ENCODE measurements at places on chromosomes 2 and 18.

- DNase-seq = no peak
Observed at GRCh38 chr2:48620604-48621003, 2.9 kb downstream of the GTF2A1L start.

- no peak for DNase-seq
Observed at GRCh38 chr2:219570194-219570923, 980 bp downstream of the OBSL1 start.

DNA sequence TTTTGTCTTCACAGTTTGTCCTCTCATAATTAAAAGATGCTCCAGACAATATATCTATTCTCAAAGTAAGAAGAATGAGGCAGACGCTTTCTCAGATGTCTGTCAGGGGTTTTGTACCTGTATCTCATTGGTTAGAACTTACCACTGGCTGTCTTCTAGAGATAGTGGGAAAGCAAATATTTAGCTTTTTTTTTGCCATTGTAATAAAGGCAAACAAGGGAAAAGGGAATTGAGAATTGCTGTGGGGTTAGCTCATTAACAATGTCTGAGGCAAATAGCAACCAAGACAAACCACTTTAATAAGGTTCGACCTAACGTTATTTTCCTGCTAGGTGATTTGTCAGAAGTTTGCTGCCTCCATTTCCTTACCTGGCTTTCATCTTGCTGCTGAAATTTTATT is 30.0 kb downstream of the ZNF638 start:
- DNase-seq = no peak

DNA sequence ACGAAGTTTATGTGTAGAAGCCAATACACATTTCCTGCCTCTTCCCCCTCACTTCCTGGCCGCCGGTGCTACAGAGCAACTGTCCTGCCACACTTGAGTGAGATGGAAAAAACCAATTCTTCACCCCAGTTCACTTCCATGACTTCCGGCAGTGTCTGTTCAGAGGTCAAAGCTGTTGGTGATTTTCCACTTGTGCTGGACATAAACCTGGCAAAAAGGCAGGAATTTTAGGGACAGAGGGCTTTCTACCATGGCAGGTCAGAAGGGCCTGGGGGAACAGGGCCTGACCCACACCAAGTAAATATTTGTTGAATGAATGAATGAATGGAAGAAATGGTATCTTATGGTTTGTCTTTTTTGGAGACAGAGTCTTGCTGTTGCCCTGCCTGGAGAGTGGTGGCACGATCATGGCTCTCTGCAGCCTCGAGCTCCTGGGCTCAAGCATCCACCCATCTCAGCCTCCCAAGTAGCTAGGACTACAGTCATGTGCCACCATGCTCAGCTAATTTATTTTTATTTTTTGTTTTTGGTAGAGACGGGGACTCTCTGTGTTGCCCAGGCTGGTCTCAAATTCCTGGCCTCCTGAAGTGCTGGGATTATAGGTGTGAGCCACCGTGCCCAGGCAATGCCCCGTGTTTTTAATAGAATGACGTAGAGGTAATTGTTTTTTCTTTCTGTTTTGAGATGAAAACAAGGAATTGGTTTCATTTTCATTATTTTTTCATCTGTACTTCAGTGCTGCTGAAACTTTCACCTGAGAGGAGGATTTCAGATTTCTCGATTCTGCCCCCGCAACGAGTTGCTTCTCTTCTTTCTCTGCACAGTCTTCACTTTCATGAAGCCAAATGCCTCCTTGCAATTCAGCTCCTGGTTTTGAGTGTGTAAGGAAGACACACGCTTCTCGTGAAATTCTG is 48.0 kb upstream of the LPIN2 start:
- no peak for DNase-seq

GRCh38 chr2:207269038-207269437 is 103.3 kb upstream of the KLF7 start:
- DNase-seq = no peak

- no peak for DNase-seq
Observed at GRCh38 chr2:3413697-3414096, 34.2 kb downstream of the TRAPPC12 start.

- no peak for DNase-seq
Observed at GRCh38 chr18:32896776-32897547, 124.1 kb upstream of the KLHL14 start.

DNA sequence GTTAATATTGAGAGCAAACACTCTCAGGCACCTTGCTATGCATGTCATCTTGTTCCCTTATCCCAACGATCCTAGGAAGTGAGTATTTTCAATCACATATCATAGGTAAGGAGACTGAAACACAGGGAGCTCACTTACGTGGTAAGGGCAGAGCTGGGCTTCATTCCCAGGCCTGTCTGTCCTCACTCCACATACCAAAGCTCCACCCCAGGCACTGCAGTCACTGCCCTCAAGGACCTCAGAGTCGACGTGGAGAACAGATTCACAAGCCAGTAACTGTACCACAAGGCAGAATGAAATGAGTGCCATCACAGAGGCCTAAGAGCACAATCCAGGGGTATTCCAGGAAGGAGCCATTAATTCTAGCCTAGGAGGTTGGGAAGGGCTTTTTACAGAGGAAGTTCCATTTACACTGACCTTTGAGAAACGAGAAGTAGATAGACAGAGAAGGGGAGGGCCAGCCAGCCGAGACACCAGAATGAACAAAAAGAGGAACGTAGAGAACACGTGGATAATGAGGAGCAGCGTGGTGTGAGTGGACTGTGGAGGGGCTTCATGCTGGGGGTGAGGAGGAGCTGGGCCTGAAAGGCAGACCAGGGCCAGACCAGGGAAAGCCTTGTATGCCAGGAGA is 48.6 kb downstream of the KIAA2012 start:
- DNase-seq = no peak

DNA sequence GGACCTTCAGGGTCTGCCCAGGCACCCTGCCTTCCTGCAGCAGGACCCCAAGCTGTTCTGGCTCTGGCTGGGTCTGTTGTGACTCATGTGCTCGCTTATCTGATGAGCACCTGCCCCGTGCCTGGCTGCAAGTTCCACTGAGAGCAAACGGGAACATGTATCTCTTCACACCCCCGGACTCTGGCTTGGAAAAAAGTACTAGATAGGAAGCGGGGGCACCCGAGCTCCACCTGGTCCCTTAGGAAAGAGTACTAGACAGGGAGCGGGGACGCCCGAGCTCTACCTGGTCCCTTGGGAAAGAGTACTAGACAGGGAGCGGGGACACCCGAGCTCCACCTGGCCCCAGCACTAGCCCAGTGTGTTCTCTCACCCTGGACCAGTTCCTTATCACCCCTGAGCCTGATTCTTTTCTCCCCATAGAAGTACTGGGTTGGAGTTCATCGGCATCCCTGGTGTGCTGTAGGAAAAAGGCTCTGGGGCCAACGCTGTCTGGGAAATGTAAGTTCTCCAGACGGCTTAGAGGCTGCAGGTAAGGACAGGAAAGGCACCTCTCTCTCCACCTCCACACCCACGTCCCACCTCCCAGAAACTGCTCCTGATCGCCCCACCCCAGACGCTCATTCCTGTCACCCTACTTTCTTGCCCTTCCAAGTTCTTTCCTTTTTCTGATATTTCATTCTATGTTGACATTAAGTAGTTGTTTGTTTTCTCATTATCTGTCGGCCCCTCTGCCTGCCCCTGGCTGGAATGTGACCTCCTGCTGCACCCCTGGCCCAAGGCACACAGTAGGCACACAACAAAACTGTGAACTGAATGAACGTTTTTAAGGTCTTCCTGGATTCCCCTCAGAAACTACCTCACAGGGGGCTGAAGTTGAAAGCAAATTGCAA is 40.2 kb downstream of the HDAC4 start:
- no peak for DNase-seq

GRCh38 chr2:219041252-219041651 is at the start of gene CFAP65:
TSS of gene CFAP65 (minus strand) at chr2:219041516. CDS start at chr2:219039048, 2,468 bp downstream.
- DNase-seq = no peak

GRCh38 chr18:2420367-2420766 is 150.9 kb downstream of the METTL4 start:
- DNase-seq = no peak

- no peak for DNase-seq
Observed at GRCh38 chr2:220191031-220191430, 563.6 kb downstream of the SLC4A3 start.

Measured in epithelial cell of prostate (primary cell).